Bone marrow (tissue), 2 donors: ENCODE measurements at places on chromosomes 16 and 17.

DNA sequence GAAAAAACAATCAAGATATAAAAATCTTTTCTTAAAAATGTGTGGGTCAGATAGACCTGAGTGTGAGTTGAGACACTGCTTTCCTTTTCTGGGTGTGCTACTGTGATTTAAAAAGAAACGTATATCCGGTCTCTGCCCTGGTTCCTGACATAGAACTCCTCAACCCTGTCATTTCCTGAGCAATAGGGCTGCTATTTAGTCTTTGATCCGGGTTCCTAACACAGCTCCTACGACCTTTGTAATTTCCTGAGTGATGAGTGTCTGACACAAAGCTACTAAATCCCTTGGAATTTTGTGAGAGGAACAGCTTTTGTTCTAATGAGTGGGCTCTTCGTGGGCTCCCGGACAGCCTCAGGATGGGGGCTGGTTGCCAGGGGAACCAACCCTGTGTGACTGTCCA lies 93.9 kb upstream of the FA2H start:
- no peak for DNase-seq

DNA sequence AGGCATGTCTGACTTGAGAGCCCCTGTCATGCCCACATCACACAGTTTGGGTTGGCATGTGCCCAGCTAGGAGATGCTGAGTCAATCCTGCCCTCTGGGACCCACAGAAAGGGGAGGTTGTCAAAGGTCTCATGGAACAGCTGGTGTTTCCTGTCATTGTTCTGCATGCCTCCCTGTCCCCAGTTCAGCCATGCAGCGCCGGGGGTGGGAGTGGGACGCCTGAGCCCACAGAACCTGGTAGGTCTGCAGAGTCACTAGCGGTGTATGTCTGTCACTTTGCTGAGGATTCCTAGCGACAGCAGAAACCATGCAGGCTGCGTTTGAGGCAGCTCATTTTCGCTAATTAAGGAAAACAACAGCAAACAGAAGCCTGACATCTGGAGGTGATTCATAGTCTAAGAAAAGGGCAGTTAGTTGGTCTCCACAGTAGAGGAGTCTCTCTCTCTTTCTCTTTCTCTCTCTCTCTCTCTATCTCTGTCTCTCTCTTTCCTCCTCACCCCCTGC lies 19.6 kb upstream of the CCL1 start:
- DNase-seq = peak; percentile 99

DNA sequence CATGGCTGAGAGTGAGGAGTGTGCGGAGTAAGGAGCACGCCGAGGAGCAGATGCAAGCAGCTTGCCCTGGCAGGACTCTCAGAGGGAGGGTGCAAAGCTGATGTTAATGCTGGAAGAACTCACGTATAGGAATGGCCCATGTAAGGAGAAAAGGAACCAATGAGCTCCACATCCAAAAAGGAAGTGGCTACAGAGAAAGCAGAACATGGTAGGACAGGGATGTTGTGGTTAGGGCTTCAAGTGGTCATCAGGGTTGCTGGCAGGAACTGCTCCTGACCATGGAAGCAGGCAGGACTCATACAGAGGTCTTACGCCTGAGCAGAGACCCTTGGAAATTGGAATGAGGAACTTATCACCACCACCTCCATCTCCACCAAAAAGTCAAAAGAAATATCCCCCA lies 5.2 kb downstream of the MYO1D start:
- no peak for DNase-seq

GRCh38 chr16:85166699-85167588 lies 54.7 kb upstream of the CIBAR2 start:
- no peak for DNase-seq

- DNase-seq = no peak
These were observed 17.0 kb upstream of the KRT20 start for GRCh38 chr17:40901981-40902474.

DNA sequence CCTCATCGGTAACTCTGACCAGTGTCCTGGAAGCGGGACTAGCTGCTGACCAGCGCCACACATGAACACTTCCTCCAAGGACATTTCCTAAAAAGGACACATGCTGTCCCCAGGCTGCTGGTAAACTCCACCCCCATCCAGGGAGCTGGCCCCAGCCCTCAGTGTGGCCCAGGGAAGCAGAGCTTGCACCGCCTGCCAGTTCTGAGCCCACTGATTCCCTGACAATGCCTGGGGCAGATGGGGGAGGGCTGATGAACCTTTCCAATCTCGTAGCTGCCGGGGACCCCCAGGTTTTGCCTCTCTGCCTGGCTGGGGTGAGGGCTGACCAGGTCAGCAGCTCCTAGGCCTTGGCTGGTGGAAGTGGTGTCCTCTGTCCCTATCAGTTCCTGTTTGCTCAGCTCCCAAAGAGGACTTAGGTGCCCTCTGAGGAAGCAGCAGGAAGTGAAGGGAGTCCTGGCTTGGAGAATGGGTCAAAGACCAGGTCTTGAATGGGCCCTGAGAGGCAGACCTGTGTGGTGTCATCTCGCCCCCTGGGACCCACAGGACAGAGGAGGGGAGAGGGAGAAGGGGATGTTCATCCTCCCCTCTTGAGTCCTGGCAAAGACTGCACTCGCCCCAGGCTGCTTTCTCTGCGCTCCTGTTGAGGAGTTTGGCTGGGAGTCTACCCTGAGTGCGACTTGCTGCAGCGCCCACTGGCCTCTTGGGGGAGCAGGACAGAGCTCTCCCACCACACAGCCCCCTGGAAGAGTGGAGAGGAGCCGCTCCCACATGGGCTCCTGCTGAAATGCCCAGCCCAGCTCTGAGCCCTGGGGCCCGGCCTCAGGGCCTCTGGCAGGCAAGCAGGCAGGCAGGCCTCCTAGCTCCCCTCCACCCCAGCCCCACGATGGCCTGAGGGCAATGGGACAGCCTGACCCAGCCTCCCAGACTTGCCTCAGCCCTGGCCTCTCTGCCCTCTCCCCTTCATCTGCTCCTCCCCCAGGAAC lies 16.8 kb downstream of the PDK2 start:
- DNase-seq = no peak

- no peak for DNase-seq
These were observed 200.6 kb downstream of the FTO start for GRCh38 chr16:53904533-53904932.

GRCh38 chr16:3810198-3810664 lies 70.3 kb downstream of the CREBBP start:
- DNase-seq = no peak

DNA sequence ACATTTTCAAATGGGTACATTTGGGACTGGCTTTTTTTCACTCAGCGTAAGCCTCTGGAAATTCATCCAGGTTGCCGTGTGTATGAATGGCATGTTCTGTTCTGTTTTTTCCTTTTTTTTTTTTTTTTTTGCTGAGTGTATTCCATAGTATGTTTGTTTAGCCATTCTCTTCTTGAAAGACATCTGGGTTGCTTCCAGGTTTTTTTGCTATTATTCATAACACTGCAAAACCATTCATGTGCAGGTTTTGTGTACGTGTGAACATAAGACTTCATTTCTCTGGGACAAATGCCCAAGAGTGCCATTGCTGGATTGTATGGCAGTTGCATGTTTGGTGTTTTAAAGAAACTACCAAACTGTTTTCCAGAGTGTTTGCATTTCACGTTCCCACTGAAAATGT lies 335.9 kb upstream of the TNRC6C start:
- DNase-seq = no peak

GRCh38 chr16:55846598-55847346 lies 13.9 kb upstream of the CES1 start:
- no peak for DNase-seq

DNA sequence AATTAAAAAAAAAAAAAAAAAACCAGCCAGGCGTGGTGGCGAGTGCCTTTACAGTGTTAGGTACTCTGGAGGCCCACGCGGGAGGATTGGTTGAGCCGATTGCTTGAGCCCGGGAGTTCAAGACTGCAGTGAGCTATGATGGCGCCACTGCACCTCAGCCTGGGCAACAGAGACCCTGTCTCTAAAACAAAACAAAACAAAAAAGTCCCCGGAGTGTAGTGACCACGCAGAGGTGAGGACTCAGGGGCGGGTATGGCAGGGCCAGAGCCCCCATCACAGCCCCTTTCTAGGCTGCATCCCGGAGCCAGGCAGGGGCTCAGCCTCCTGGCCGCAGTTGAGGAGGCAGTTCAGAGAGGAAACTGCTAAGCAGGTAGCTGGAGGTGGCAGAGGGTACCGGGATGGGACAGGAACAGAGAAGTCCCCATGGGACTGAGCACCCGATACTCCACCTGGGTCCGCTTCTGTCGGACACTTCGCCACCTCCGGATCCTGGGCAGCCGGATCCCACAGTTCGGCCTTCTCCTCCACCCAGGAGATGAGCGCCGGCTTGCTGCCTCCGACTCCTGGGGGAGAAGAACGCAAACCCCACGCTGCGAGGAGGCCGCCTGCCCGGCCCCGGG lies 800 bp downstream of the ZNF747 start:
- DNase-seq = no peak

DNA sequence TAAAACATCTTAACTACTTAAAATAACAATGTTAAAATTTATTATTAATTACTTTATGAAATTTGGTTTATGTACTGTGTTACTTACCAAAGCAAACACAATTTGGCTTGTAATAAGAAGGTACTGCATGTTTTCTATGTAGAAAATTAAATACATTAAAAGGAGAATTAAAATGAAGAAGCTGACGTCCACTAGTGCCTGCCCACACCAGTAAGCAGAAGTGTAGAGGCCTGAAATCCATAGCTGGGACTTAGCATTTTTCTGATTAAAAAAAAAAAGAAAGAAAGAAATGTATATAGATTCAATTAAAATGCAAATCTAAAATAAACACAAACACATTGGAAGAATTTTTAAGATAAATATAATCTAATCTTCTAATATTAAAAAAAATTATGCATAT lies 35.8 kb upstream of the ABCA9 start:
- DNase-seq = no peak

- peak; percentile 85 for DNase-seq
These were observed 569 bp downstream of the FLII start for GRCh38 chr17:18257982-18258355.

DNA sequence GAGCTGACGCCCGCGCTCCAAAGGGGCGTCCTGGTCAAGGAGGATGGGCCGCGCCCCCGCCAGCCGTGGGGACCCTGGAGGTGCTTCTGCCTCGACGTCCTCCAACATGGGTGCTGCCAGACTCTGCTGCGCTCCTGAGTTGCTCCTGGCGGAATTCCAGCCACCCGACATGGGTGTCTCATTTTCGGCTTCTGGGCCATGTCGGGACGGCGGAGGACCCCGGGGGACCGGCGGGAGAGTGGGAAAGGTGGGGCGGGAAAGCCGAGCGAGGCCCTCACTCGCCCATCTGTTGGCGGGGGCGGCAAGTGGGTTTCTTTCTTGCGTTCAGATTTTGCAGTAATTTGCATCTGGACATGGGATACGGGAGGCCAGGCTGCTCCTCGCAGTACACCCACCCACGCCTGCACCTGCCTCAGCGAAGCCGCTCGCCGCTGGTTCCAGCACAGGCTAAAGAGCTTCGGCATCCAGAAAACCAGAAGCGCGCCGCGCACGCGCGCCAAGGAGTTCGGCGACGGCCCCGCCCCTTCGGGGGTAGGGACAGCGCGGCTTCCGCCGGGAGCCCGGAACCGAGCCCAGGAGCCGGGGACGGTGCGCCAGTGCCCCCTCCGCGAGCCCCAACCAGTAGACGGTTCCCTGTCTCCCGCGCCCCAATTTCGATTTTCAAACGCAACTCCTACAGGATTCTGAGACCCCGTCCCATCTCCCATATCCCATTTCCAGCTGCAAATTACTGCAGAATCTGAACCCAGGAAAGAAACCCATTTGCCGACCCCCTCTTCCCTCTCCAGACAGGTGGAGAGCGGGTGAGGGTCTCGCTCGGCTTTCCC lies at the start of gene ARMC7:
Gene ARMC7 (plus strand): TSS at position 563 of the 827 bp plus-strand sequence. CDS start 320 bp downstream, outside the sequence.
- DNase-seq = peak; percentile 51

DNA sequence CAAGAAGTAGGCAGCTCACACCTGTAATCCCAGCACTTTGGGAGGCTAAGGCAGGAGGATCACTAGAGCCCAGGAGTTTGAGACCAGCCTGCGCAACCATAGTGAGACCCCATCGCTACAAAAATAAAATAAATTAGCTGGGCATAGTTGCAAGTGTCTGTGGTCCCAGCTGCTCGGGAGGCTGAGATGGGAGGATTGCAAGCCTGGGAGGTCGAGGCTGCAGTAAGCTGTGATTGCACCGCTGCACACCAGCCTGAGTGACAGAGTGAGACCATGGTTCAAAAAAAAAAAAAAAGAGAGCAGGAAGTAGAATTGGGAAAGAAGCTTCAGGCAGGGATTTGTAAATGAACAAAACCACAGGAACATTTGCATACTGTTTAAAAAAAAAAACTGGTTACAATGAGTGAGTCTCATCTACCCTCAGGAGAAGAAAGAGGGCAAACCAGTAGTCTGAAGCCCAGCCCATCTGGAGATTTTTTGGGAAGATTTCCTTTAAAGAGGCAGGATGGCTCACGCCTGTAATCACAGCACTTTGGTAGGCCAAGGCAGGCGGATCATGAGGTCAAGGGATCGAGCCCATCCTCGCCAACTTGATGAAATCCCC lies 7.9 kb downstream of the MPV17L start:
- DNase-seq = no peak

- no peak for DNase-seq
These were observed 17.7 kb upstream of the C16orf95 start for GRCh38 chr16:87334651-87335624.

GRCh38 chr17:47813077-47813476 lies 8.5 kb downstream of the OSBPL7 start:
- no peak for DNase-seq

DNA sequence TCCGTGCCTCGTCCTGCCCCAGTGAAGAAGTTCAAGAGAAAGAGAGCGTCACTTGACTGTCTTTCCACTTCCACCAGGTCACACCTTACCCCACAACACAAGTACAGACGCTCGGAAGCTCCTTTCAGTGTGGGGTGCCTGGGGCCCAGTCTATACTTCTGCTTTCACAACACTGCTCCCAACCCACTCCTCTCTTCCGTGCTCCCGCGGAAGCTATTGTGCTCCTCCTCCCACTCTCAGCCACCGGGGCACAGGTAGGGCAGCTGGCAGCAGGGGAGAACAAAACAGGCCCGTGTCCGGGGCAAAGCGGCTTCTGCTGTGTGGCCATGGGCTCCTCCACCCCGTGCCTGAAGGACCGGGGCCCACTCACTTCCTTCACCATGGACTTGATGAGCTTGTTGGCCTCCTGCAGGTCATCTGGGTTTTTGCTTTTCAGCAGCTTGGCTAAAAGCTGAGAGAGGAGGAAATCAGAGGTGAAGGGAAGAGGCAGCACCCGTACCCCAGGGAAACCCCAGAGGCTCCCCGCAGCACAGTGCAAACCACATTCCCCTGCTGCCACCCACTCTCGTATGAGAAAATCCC lies 18.9 kb downstream of the GGA3 start:
- no peak for DNase-seq

GRCh38 chr17:71656964-71657858 lies 463.6 kb upstream of the SOX9 start:
- DNase-seq = no peak

DNA sequence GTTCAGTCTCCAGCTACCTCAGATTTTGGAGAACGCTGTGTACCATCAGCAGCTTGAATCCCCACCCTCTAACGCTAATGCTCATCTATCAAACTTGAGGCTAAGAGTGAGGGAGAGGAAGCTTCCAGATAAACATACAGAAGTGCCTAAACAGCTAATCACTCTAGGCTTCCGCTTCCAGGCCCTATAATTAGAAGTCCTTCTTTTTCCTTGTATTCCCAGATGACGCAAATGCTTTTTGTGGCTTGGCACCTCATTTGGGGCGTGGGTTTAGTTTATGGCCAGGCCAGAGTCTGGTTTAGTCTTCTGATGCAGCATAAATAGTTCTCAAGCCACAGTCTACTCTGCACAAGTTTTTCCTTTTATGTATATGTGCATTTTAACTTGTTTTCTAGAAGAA lies 263.4 kb downstream of the BCAS3 start:
- no peak for DNase-seq
